ENCODE measurements at places on chromosomes 16 and 17.

- DNase-seq: no peak
Observed at GRCh38 chr17:42906772-42907446, 6.3 kb downstream of the G6PC1 start.

- DNase-seq: no peak
Observed at GRCh38 chr16:26111900-26112299, 420.1 kb downstream of the HS3ST4 start.

DNA sequence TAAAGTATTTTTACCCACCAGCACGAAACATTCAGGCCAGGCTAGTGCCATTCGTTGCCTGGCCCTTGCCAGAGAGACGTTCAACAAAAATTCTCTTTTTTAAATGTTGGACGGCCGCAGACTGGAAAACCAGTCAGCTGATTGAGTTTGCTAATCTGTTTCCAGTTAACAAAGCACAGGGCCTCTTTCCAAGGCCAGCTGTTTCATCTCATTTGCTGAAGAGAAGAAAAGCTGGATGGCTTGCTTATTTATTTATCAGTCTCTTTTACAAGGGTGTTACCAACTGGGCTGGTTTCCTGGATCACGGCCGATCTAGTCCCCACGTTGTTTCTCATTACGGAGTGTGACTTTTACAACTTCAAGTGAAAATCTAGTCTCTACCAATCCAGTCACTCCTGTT lies 418.7 kb upstream of the DYNLRB2 start:
- DNase-seq: no peak

DNA sequence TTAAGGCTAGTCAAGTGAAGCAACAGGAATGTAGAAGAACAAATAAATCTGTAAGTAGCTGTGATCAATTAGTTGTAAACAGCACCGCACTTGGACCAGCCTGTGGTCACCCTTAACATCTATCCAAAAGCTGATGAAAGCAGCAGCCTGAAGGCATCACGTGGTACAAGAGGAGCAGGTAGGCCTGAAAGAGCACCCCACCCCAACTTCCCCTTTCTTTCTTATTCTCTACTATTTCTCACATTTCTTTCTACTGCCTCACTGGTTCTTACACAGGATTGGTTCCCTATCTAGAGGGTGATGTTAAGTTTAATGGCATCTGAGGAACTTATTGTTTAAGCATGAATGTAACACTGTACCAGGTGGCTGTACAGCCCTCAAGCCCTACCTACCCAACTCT lies 42.6 kb upstream of the CLEC18B start:
- no peak for DNase-seq

DNA sequence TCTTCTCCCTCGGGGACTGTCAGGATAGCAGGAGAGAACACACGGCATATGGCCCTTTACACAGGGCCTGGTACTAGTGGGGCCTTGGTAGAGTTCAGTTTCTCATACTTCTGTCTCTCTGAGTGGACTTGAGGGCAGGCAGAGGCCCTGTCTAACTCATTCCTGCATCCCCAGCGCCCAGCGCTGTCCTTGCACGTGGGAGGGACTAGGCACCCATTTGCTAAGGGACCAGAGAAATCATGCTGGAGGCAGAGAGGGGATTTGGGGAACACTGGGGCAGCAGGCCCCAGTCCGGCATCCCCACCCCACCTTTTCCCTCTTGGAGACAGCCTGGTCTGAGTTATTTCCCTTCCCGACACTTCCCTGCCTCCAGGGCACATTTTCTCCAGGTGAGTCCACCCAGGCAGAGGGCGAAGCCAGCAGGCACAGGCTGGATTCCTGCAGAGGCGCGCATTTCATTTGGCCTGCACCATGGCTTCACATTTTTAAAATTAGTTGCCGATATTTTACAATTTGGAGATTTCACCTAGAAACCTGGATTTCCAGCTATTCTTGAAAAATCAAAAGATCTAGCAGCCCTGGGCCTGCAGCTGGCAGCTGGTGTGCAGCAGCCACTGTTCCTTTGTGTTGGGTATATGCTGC lies 9.7 kb upstream of the NKD1 start:
- no peak for DNase-seq

DNA sequence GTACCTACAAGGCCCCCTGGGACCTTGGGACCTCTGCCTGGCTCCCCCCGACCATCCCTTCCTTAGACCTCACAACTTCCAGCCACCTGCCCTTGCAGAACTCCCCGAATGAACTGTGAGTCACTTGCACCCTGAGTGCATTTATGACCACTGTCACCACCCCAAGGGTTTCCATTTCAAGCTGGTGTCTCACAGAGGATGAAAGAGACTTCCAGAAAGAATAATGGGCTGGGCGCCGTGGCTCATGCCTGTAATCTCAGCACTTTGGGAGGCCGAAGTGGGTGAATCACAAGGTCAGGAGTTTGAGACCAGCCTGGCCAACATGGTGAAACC lies 124.5 kb upstream of the CIBAR2 start:
- DNase-seq: no peak

DNA sequence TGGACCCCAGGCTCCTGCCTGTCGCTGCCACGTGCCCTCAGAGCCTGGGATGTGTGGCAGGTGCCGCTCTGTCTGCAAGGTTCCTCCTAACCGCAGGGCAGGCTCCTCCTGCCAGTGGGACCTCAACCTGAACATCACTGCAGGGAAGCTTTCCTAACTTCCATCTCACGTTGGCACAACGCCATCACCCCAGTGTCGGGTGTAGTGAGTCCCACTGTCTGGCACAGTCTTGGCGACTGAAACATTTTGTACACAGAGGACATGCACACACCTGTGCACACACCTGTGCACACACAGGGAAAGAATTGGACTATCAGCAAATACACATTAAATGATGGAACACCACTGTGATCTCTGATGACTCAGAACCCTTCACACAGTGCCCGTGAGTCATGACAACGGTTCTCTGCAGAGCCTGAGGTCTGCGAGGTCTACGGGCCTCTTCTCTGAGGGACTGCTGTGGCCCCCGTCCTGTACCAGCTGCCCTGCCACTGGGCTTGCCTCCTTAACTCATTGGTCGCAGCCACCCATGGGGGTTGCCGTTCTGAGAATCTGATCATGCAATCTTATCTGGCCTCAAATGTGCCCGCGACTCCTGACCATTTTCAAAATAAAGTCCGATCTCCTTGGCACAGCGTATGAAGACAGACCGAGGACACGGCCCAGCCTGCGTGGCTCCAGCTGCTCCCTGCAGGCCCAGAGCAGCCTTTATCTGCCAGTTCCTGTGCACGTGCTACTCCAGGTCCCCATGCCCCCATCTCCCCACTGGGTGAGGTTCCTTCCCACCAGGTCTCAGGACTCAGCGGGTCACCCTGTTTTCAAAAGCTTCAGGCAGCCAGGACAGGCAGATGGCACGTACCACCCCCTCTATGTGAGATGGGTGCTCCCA lies 7.6 kb downstream of the CCDC57 start:
- DNase-seq: no peak

DNA sequence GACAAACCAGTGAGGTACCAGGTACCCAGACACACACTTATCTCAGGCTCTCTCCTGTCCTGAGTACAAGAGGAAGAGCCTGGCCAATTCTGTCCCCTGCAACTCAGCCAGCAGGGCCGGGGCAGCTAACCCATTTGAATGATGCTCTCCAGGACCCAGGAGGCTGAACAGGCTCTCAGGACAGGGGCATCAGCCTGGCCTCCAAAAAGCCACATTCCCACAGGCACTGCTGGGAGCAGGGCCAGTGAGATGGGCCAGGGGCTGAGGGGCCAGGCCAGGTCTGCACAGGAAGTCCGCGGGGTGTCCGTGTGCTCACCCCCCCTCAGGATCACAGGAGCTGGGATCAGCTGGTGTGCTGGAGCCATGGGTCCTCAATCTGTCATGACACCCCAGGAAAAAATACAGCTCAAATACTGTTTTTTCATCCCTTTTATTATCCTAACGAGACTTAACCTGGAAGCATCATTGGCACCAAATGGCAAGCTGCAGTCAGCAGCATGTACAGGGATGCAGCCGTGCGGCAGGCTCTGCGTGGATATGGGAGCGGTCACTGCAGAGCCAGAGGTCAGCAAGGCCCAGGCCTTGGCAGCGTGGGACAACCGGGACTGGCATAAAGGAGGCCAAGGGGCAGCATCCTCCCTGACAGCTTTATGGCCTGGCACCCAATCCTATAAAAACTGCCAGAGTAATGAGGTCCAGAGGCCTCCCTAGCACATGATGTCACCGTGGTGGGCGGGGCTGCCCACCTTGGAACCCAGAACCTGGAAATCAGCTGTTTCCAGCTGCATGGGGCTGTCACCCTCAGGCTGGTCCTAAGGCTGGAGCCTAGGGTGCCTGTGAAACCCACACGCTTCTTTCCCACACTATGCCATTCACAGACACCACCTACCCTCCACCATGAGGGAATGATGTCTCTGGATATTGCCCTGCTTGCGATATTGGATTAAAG lies 276.7 kb downstream of the C16orf95 start:
- DNase-seq: no peak

DNA sequence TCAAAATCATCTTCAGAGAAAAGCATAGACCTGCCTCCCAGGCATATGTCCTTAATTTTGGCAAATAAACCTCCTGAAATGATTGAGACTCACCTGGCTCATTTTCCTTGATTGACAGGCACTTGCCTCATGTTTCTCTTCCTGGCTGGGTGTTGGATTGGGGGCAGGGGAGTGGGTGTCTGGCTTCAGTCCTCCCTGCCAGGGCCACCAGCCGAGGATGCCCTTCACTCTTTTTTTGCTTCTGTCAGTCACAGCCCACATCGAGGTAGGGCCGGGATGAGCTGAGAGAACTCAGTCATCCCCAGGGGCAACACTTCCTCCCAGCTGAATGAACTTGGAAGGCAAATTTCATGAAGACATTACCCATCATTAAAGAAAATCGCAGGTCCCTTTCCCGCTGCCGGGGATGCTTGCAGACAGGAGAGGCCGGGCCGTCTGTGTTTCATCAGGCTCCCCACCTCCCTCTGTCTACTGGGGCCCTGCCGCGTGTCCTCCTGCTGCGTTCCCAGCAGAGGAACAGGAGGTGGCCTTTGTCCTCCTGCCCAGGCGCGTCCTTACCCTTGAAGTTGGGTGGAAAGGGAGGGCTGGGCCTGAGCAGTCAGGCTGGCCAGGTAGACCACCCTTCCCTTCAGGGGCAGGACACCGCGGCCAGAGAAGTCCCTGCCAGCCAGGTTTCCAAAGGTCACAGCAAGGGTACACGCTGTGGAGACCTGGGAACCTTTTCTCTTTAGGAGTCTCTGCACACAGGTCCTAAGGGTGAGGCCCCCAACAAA lies 11.2 kb upstream of the DNAH17 start:
- DNase-seq: no peak

GRCh38 chr17:39695089-39695474 lies 4.8 kb upstream of the ERBB2 start:
- no peak for DNase-seq

DNA sequence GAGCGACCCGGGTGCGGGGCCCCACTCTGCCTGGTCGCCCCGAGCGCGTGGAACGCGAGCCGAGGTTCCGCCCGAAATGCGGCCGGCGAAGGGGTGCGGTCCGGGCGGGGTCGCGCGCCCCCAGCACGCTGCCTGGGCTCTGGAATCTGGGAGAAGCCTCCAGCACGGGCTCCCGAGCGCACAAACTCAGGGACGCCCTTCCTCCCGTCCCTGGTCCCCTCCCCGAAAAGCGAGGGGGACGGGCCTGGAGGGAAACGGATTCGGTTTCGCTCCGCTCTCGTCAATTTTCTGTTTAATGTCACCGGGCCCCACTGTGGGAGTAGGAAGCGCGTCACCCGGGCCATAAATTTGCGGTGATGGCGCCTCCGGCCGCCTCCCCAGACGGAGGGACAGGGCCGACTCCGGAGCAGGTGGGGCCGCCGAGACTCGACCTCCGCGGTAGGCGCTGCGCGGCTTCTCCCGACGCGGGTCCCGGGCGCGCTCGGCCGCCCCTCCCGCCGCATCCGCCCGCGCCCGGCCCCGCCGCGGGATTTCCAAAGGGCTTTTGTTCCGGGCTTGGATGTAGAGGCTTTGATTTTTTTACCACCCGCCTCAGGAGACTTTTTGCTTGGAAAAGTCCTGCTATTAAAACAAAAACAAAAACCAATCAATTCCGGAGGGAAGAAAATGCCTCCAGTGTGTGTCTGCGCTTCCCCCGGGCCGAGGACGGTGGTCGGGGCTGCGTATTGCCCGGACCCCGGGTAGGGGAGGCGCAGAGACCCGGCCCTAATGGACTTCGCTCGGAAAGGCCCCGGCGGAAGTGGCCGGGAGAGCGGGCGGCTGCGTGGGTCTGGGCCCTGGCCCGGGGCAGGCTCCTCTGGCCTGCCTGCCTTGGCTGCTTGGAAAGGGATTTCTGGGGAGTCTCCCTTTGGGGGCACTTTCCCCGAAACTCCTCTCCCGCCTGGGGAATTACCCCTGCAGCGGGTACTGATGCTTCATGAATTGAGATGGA lies 7.9 kb upstream of the BAHCC1 start:
- no peak for DNase-seq

GRCh38 chr16:59988591-59988990 lies 1254.5 kb upstream of the GOT2 start:
- DNase-seq: no peak

GRCh38 chr17:10698096-10698818 lies 863 bp downstream of the ADPRM start:
- DNase-seq: no peak

GRCh38 chr16:11360641-11361373 lies 15.5 kb downstream of the RMI2 start:
- DNase-seq: no peak

GRCh38 chr16:62648256-62648655 lies 612.0 kb upstream of the CDH8 start:
- no peak for DNase-seq

GRCh38 chr16:89495121-89495520 lies 4.8 kb upstream of the ANKRD11 start:
- no peak for DNase-seq

DNA sequence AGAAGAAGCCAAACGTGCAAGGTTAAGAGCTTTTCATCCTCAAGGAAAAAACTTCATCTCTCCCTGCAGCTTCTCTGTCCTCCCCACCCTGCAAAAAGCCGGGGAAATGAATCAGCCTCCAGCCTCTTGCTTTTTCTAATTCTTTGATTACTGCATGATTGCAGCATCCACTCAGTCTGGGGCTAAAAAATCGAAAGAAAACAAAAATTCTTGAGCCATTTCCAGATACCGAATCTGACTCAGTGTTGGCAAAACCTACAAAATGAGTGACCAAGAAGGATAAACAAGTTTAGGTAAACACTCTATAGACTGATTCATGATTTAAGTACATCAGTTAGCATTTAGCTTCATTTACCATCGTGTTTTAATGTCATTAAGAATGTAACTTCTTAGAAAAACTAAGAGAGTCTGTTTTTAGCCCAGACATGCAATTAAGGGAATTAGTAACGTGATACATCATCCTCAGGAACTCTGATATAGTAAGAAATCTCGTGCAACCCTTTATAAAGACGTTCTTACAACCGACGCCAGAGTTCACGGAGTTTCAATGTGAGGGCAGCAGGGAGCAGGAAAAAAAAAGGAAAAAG lies 287.3 kb upstream of the FOXF1 start:
- DNase-seq: no peak

GRCh38 chr16:57148481-57148880 lies 37.4 kb downstream of the PSME3IP1 start:
- DNase-seq: no peak

DNA sequence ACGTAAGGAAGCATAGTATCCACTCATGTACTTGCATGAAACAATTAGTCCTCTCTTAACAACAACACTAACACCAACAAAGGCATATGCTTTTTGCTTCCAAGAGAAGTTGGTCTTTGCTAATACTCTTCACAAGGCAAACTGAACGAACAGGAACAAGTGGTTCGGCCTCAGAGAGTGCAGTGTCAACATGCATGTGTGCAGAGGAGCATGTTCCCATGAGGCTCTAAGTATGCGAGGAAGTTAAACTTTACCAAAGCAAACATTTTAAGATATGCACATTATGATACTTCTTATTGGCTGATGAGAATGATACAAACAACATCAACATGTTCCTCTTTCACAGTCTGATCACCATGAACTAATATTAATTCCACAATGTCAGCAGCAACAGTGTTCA lies 285.3 kb upstream of the IRX5 start:
- no peak for DNase-seq
